ENCODE measurements at places on chromosomes 3 and 15.

DNA sequence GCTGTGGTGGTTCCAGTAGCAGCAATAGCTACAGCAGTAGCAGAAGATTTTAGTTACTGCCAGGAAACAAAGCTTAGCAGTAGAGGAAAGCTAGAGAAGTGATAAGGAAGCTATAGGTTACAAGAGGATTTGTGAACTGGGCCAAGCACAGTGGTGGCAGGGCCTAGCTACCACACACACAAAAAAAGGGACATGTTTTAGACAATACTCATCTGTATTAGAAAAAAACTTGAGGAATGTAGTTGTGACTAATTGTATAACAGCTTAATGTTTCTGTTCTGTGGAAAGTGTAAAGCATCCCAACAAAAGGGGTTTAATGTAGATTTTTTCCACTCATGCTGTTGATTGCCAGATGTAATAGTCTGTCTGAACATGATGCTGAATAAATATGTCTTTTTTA lies 29.9 kb upstream of the PFN2 start:
- no peak for DNase-seq

DNA sequence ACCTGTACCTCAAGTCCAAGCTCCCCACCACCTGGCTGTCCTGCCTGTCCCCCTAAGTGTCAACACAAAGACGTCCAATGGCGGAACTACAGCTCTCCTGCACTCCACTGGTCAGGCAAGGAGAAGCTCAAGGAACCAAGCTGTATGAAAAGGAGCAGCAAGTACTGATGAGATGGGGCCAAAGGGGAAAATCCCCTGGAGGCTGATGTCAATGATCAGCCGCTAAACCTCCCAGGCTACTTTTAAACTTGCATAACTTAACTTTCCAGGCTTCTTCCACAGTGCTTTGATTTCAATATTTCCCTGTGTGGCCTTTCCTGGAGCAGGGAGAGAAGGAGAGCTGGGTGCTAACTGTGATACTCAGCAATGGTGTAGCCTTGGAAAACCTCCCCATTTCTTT lies 35.0 kb downstream of the TM4SF4 start:
- DNase-seq = no peak

DNA sequence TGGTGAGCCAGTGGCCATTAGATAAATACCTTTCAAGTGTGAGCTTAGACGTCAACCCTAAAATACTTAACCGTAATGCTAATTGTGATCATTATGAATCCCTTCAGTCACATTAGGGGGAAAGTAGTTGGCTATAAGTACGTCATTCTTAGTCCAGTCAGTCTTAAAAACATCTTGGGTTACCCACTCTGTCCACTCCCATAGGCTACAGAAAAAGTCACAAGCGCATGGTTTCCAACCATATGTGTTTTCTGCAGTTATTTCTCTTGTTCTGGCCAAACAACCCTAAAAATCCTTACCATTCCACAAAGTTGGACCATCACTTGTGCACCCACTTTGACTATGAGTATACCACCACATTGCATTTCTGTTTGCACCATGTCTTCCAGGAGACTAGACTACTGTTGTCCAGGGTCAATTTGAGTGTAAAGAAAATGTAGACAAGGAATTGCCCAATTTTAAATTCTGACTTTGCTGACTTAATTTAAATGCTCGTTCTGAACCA lies 3.3 kb downstream of the RPL15 start:
- DNase-seq = no peak

- no peak for DNase-seq
Measured at GRCh38 chr3:188978421-188979171, 193.2 kb upstream of the TPRG1 start.

GRCh38 chr3:138404121-138404520 lies 30.3 kb upstream of the ESYT3 start:
- no peak for DNase-seq

DNA sequence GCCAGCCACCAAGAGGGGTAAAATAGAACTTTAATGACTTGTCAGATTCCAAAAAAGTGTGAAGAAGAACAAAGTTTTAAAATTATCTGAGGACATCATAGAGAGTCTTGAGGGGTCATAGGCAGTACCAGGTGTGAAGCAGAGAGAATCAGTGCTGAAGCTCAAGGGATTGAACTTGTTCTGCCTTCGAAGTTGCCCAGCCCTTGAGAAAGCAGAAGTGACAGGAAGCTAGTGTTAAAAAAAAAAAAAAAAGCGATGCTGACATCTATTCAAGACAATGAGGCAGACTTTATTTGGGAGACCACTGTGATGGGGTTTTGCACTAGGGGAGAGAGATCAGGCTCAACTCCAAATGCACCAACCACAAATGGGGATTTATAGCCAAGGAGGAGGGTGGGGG lies 21.8 kb downstream of the FBXO22 start:
- no peak for DNase-seq

- DNase-seq = no peak
Measured at GRCh38 chr3:183487016-183487415, 58.6 kb upstream of the MCF2L2 start.

DNA sequence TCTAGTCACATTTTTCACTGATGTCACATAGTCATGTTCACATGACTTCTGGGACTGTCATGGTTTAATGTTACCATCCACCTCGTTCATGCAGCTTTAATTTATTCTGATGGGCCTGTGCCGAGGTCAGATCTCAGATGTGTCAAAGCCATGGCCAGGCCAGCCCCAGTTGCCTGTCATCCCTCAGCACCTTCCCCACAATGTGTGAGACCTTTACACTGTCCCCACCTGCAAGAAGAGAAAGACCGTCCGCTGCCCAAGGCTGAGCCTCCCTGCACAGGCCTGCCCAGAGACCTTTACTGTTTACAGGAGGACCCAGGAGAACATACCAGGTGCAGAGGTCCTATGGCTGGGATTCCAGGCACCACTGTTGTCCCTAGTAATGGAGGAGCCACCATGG lies 12.8 kb upstream of the KLF15 start:
- no peak for DNase-seq

GRCh38 chr3:151236316-151236715 lies 33.3 kb upstream of the GPR171 start:
- DNase-seq = no peak

DNA sequence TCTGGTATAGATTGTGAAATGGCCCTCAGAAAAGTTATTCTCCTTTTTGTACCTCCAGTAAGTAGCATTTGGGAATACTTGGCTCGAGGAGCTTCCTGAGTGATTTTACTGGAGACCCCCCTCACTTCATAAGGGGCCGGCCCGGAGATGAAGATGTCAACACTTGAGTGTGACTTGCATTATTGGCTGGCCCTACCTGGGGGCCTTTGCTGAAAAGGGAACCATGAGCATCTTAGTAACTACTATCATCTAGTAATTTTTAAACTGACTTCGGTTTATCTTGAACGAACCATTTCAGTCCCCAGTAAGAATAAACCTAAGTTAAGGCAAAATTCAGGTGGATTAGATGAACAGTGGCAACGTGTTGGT lies 1.3 kb downstream of the FAIM start:
- DNase-seq = no peak

GRCh38 chr15:48782911-48783310 lies 28.0 kb downstream of the CEP152 start:
- DNase-seq = no peak

GRCh38 chr3:55030938-55031337 lies 103.1 kb upstream of the LRTM1 start:
- no peak for DNase-seq

- no peak for DNase-seq
Measured at GRCh38 chr3:150623945-150624344, 20.8 kb downstream of the SELENOT start.

DNA sequence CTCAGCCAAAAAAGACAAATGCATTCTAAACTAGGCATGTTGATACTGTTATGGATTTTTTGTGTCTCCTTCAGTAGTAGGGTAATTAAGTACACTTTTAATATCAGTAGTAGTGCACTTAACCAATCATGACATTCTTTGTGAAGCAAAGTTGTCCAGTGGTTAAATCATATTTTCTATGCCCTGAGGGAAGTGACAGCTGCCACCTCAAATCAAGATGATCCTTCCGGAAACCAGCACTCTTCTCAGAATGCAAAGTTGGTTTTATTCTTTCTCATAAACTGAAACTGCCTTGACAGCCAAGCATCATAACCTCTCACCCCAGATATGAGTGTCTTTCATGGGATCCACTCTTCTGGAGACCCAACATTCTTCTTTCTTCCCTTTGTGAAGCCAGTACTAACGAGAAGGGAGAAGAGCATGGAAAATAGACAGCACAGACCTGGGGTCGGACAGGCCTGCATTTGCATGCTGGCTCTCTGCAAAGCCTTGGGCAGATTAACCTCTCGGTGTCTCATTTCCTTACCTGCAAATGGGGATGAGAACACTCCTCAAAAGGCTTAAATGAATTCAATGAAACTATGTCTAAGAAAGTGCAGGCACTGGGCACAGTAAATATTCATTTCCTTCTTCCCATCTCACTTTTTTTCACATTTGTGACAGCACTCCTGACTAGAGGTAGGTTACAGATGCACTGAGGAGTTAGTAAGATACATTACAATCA lies 13.2 kb downstream of the AAGAB start:
- no peak for DNase-seq

GRCh38 chr3:99544786-99545281 lies 93.6 kb upstream of the COL8A1 start:
- no peak for DNase-seq

DNA sequence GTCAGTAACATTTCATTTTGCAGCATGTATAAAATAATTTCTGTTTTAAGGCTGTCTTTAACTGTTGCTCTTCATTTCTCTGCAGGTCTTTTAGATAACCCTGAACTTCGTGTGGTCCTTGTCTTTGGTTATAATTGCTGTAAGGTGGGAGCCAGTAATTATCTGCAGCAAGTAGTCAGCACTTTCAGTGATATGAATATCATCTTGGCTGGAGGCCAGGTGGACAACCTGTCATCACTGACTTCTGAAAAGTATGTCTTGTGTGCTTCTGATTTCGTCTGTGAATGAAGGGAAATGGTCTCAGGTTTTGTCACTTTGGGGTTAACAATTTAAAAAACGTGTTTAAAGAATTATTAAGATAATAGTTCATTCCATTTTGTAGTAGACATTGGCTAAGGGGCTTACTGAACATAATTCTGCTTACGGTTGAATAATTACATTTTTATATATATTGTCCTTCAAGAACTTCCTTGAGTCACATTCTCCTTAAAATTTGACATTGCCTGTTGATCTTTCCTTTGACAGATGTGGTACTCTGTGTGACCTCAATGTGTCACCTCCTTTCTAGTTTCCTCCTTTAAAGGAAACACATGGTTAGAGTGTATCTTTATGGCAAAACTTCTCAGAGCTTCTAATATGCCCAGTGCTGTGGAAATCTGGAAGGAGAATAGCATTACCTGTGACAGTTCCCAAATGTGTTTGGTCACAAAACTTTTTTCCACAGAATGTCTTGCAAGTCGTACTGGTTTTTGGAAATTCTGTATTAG lies 26.3 kb downstream of the FBXO22 start:
- DNase-seq = no peak

- DNase-seq = no peak
Measured at GRCh38 chr3:179681492-179682263, 28.8 kb downstream of the USP13 start.

GRCh38 chr3:33437556-33438283 lies 2.5 kb downstream of the UBP1 start:
- DNase-seq = no peak

GRCh38 chr3:126156468-126156867 lies 23.9 kb downstream of the ALDH1L1 start:
- no peak for DNase-seq

- DNase-seq = no peak
Measured at GRCh38 chr3:66004244-66004643, 34.5 kb downstream of the MAGI1 start.

DNA sequence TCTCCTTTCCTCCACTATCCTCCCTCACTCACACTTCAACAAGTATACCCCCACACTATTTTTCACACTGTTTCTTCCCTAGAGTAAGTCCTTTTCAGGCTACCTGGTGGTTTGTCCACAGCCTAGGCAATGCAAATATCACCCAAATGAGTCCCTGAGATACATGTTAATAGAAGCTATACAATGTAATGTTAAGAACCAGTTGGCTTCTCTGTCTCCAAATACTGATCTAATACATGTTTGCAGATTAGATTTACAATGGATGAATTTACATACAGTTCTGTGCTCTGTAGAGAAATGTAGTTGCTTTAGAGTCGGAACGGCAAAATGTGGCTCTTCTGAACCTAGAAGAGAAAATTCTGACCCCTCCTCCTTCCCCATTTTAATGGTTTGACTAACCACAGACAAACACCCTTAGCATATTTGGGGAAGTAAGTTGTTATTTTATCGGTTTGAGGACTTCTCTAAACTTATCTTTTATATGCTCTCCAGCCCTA lies 63.6 kb upstream of the MBNL1 start:
- no peak for DNase-seq

GRCh38 chr3:6737630-6738029 lies 123.3 kb upstream of the GRM7 start:
- no peak for DNase-seq

- no peak for DNase-seq
Measured at GRCh38 chr3:8755564-8756237, 13.7 kb downstream of the OXTR start.

DNA sequence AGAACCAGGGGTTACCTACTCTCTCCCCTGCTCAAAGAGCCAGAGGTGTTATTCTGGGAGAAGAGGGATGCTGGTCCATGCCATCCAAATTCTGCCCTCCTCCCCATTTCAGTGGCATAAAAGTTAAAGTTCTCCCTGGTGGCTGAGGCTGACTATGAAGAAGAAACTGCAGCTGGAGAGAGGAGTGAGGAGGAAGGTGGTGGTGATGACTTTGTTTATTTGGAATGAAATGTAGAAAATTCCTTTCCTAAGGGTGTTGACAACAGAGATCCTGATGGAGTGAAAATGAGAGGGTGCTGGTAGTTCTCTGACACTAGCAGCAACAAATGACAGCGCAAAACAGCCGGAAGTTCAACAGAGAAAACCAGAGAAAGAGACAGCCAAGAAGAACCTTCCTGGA lies 100.4 kb downstream of the PCCB start:
- no peak for DNase-seq

GRCh38 chr3:102514241-102514640 lies 79.4 kb downstream of the ZPLD1 start:
- DNase-seq = no peak

GRCh38 chr3:27452368-27453090 lies 31.7 kb downstream of the SLC4A7 start:
- no peak for DNase-seq

DNA sequence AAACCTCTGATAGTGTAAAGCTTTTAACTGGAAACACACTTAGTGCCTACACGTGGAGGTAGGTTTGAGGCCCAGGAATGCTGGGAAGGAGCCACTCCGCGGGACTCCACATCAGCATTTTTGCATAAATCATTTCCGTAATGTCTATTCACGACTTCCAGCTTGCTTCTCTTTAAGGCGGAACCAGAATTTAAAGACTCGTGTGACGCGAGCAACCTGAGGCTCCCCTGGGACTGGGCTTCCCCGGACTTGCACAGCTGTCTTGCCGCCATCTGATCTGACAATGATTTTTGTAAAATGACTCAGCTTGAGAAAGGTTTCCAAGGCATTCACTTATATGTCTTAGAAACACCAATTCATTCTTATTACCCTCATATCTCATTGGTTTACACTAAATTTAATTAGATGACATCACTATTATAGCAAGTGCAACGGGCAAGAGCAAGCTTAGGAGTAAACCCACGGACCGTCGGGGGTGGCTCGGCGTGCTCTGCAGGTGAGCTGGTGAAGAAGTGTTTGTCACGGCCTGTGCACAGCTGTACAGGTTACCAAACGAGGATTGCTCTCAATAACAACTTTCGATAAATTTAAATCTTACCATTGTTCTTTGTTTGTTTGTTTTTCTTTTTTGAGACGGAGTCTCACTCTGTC lies 95.2 kb downstream of the CHSY1 start:
- DNase-seq = no peak

Data from NK-92 treated with Interleukin-12 subunit alpha and Interleukin-12 subunit beta, amount 100 ng/mL, for 24 hours (cell line).